C1 segment of cervical spinal cord (tissue), 14 donors: ENCODE measurements at places on chromosomes 11 and 22.
A peak's percentile ranks its signal among the peaks of the same experiment; 100 is the strongest.

- DNase-seq = peak; percentile 79
Observed at GRCh38 chr11:65290448-65291165, 24.1 kb upstream of the CDC42EP2 start.

DNA sequence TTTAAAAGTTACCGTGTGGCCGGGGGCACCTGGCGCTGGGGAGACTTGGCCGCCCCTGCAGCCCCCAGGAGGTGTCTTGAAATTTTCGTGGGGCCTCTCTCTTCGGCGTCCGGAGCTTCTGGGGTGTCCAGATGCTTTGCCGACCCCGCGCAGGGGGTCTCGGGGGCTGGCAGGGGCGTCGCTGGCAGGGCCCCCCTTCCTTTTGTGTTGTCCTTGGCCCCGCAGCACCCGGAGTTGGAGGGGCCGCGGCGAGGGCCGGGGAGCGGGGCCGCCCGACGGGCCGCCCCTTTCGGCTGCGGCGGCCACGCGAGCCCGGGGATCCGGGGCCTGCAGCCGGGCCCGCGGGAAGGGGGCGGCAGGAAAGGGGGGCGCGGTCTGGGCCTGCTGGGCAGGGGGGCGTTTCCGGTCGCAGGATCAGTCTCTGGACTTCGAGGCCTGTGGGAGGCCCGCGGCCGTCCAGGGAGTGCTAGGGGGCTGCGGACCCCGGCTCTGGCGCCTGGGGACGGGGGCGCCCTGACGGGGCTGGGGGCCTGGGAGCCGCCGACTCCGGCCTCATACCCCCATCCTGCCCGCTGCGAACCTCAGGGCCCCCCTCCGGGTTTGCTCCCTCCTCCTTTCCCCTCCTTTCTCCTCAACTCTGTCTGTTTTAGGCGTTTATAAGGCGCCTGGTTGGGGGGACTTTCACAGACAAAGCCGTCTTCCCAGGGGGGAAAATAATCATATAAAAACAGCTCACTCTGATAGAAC is 869 bp downstream of the ZC3H7B start:
- no peak for DNase-seq

GRCh38 chr11:62905927-62906531 is 15.1 kb downstream of the CHRM1 start:
- DNase-seq = peak; percentile 70

GRCh38 chr11:59185386-59185945 is 13.5 kb downstream of the DTX4 start:
- DNase-seq = no peak

GRCh38 chr11:13339195-13340153 is 61.9 kb downstream of the BMAL1 start:
- DNase-seq = no peak

DNA sequence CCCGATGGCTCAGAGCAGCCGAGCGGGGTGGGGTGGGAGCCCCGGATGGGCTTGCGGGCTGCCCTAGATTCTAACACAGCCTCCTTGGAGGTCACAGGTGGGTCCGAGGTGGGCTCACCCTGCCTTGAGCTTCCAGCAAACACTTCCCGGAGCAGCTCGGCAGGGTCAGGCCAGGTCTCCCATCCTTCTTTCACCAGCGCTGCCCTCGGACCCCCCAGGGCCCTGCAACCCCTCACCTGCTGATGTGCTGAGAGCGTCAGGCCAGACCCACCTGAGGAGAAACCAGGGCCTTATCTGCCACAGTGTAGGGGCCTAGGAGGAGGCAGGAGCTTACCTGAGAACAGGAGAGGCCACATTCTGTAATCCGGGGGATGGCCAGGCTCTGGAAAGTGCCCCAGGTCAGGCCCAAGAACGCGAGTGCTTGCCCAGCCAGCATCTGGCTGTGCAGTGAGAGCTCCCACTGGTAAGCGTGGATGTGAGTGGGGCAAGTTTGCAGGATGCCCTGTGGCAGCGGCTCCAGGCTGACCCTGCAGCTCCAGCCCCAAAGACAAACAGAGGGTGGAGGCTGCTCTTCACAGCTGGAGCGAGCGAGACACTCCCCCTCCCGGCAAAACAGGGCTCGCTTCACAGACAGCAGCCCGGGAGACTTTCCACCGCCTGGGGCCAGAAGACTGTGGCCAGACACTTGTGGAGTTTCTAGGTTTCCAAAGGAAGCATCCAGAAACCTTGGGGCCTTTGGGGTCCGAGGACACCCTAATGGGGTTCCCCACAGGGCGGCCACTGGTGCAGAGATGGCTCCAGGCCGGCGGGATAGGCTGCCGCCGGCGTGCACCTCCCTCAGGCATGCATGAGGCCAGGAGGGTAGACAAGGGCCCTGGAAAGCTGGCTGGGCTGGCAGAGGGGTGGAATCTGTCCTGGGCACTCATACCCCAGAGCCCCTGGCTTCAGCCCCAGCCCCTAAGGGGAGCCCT is at the start of gene IL17REL:
Gene IL17REL, minus strand, starts transcription at position 555 of the 971 bp plus-strand sequence. Its CDS starts 119 bp downstream, at position 436.
- no peak for DNase-seq

- DNase-seq = no peak
Observed at GRCh38 chr11:43751726-43752125, 71.2 kb downstream of the HSD17B12 start.

- DNase-seq = no peak
Observed at GRCh38 chr11:33557201-33557600, 143.4 kb downstream of the C11orf91 start.

DNA sequence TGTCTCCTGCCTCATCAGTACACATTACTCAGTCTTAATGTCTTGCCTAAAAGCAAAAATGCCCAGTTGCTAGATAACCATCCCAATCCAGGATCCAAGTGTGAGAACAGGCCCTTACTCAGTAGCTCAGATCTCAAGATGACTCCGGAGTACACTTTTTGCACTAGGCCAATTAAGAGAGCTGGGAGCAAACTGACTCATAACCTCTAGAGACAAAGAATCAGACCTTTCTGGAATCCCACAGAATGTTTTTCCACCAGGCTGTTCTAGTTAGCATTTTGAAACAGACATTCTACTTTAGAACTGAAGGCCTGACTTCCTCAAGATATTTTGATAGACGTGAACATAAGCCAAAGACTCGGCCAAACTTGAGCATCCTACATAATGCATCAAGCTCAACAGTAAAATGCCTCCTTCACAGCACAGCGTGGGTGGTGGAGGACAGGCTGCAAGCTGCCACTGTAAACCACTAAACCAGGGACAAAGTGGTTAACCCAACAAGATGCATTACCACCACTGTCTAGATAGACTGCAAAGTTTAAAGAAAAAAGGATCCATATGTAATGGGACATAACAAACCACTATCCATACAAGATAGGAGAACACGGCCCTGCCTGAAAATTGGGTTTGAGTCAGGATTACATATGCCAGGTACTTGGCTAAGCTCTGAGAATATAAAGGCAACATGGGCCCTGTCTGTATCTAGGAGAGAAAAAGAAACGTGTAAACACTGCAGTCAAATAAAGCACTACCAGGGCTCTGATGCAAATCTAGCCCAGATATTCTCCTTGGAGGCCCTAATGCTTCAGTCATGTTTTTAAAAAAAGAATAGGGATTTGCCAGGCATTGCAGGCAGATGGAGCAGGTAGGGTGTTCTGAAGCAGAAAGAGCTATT is 48.3 kb downstream of the MYH9 start:
- no peak for DNase-seq
